NCI-H526 treated with DMSO at 0.1 percent for 48 hours (cell line): ENCODE measurements at places on chromosomes 1 and 21.

GRCh38 chr1:107532318-107532717 lies 391.5 kb downstream of the NTNG1 start:
- DNase-seq: no peak

DNA sequence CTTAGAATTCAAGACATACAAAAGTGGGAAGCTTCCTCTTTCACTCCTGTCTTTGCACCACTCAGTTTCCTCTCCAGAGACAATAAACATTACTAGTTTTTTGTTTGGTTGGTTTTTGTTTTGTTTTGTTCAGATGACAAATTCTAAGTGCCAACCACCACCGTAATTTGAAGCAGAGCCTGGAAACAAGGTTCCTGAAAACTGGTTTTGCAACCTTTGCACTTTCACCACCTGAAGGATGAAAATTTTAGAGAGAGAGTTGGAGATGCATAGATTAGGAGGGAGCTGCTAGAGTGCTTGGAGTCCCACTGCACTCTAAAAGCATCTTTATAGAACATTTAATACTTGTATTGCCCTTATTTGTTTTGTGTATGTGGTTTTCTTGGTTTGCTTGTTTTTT lies 20.2 kb upstream of the MGST3 start:
- no peak for DNase-seq

GRCh38 chr1:149937759-149938158 lies 1.1 kb upstream of the MTMR11 start:
- no peak for DNase-seq

GRCh38 chr1:44591381-44591780 lies 82.9 kb downstream of the TMEM53 start:
- no peak for DNase-seq

DNA sequence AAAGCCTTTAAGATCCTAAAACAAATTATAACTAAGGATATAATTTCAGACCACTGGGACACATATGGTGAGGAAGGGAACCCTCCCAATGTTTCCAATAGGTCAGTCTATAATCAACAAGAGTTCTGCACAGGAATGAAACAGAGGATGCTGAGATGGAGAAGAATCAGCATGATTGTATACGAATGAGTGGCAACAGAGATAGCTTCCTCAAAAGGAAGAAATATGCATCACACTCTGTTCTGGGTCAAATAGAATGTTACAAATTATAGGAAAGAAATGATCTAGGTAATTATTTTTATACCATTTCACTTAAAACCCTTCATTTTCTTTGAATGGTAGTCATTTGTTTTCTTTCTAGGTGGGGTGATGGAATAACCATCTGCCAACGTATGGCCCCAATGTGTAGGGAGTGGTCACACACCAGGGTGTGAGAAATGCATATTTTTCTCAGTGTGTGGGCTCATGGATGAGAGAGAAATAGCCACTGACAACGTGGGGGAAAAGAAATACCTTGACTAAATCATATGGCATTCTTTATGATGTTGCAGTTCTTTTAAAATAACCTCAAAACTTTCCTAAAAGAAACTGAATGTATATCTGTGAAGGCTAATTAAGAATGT lies 104.6 kb upstream of the IVNS1ABP start:
- DNase-seq: no peak

DNA sequence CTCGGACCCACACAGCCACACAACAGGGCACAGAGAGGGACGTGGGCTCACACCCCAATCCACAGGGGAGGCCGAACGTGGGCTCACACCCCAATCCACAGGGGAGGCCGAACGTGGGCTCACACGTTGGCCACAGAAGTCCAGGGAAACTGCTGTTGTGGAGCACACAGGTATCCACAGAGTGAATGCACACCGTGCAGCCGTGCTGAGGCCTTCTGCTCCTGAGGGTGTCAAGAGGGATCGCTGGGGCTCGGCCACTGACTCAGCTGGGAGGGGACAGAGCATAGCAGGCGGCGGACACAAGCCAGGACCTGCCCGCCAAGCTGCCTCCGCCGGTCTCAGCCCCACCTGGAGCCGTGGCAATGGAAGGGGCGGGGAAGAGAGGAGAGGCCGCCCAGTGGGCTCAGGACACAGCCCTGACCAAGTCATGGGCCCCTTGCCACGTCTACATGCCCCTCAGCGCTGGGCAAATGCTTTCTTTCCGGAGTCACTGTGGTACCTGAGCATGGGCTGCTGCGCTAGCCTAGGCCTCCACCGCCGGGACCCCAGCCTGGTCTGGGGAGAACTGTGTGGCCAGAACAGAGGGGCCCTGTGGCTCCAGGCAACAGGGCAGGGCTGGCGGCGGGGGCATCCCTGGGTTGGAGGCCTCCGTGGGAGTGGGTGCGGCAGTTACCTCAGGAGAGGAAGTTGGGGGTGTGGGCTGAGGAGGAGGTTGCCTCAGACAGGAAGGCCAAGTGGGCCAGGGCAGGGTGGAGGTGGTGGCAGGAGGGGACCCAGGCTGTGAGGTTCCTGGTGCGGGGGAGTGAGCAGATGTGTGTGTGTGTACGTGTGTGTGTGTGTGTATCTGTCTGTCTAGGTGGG lies 1.2 kb downstream of the SYTL1 start:
- peak; percentile 59 for DNase-seq

GRCh38 chr1:159214149-159214760 lies 9.6 kb downstream of the ACKR1 start:
- DNase-seq: peak; percentile 82

- DNase-seq: no peak
These were observed 271.8 kb downstream of the MATN1 start for GRCh38 chr1:30451532-30452125.

- peak; percentile 53 for DNase-seq
These were observed 10.9 kb downstream of the SEMA4A start for GRCh38 chr1:156164125-156164831.

GRCh38 chr1:233281711-233282581 lies 13.6 kb downstream of the PCNX2 start:
- DNase-seq: no peak

DNA sequence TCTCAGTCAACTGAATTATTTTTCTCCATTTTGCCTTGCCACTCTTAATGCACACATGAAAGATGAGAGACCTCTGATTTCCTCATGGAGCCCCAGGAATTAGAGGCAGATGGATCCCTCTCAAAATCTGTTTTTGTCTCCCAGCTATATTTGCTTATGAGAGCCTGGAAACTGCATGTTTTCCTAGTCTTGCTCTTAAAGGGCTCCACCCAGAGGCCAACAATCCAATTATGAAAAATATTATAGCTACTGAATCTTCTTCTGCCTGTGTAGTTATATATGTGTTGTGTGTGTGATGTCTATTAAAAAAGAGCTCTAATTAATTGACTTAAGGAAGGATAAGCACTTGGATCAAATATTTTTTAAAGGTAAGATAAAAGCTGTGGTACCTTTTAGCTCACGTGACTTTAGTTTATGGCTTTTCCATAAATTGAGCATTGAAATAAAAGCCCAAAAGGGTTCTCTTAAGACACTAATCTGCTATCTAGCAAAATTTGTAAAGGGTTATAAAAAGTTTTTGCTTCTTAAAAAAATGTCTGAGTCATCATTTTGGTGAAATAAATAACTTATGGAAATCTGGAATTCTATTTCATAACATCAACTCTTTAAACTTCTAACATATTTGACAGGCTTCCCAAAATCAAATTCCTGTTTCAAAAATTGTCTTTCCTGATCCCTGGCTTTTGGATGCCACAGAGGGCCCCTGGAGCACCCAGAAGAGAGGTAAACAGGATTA lies 31.2 kb upstream of the TSPEAR start:
- DNase-seq: peak; percentile 37

GRCh38 chr1:162366671-162367070 lies 10.0 kb downstream of the SPATA46 start:
- no peak for DNase-seq

GRCh38 chr1:231093156-231093922 lies 53.3 kb upstream of the FAM89A start:
- DNase-seq: no peak

DNA sequence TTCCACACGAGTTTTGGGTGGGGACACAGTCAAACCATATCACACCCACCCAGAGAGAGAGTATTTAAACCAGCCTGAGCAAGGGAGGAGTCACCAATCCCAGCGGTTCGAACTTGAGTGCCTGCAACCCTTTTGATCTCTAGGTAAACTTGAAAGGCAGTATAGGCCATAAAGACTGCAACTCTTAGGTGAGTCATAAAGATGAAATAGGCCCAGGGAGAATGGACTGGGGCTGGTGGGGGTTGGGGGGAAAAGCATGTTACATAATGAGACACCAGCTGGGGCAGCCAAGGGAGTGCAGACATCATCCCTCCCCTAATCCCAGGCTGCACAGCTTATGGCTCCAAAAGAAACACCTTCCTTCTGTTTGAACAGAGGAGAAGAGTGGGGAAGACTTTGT lies 99.8 kb upstream of the LHX8 start:
- no peak for DNase-seq

- DNase-seq: no peak
These were observed 51.5 kb downstream of the SYT2 start for GRCh38 chr1:202658769-202659168.

- no peak for DNase-seq
These were observed 60.9 kb downstream of the S100B start for GRCh38 chr21:46544003-46544402.

GRCh38 chr1:60973668-60974067 lies 108.7 kb upstream of the NFIA start:
- no peak for DNase-seq

- no peak for DNase-seq
These were observed 37.5 kb upstream of the KCTD3 start for GRCh38 chr1:215529571-215529970.

- DNase-seq: peak; percentile 43
These were observed 11.3 kb upstream of the RIPK4 start for GRCh38 chr21:41777951-41778815.

DNA sequence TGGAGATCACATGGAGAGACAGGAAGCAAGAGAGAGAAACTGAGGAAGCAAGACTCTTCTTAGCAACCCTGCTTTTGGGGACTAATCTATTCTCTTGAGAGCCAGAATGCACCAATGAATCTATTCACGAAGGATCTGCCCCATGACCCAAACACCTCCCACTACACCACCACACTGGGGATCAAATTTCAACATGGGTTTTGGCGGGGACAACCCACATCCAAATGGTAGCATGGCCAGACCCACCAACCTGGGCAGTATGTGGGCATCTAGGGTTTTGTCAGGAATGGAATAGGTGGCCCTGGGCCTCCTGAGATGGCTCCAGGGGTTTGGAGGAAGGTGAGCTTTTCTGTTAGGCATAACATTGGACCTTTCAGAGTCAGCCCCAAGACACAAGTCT lies 33.7 kb downstream of the NENF start:
- DNase-seq: no peak

GRCh38 chr1:22332424-22332717 lies 119.3 kb upstream of the ZBTB40 start:
- no peak for DNase-seq

DNA sequence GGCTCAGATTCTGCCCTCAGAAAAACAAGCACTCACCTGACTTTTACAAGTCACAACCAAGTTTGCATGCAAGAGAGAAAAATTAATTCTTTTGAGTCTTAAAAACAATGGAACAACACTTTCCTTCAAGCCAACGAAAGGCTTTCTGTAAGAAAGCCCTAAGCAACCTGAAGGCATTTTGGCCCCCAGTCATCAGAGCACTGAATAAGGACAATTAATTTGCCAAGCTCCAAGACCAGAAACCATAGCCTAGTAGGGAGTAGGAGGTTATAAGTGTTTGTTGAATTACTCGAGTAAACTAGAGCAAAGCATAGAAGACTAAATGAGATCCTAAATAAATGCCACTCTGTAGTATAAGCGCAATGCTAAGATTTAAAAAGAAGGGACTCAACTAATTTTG lies 4.7 kb downstream of the TGFBR3 start:
- no peak for DNase-seq

DNA sequence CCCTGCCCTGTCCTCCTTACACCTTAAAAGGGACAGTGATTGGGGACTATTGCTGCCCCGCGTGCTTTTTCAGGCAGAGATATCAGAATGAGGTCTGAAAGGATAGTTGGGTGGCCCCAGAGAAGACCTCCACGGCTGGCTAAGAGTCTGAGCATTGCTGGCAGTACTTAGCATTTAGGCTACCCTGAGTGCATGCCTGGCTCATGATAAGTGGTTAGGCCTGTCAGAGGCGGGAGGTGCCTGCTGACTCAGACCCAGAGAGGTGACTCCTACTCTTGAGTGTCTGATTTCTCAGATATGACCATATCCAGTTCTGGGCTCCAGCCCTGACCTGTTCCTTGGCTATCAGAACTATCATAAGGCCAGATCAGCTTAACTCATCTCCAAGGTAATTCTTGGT lies 213.7 kb downstream of the PBX1 start:
- no peak for DNase-seq

DNA sequence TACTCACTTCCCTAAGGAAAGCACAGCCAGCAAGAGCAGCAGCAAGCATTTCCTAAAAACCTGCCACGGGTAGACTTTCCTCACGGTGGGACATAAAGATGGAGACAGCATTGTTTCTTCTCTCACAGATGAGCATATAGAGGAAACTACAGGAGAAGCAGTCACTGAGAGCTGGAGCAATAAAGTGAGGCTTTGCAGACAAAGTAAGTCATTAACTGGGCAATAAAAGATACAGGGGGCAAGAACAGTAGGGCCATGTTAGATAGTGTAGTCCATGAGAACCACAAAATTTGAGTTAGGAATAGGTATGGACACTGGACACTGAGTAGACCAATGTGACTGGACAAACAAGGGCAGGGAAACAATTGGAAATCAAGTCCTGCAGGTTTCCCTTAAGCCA lies 240.1 kb upstream of the NFIA start:
- no peak for DNase-seq

DNA sequence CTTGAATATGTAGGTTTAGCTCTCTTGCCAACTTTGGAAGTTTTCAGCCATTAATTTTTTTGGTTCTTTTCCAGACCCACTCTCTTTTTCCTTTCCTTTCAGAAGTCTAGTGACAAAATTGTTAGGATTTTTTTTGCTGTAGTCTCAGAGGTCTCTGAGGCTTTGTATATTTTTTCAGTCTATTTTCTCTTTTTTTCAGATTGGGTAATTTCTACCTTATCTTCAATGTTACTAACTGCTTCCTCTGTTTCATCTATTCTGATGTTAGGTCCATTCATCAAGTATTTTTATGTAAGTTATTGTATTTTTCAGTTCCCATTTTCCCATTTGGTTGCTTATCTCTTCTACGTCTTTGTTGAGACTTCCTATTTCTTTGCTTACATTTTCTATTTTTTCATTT lies 15.7 kb downstream of the RGS2 start:
- DNase-seq: no peak

DNA sequence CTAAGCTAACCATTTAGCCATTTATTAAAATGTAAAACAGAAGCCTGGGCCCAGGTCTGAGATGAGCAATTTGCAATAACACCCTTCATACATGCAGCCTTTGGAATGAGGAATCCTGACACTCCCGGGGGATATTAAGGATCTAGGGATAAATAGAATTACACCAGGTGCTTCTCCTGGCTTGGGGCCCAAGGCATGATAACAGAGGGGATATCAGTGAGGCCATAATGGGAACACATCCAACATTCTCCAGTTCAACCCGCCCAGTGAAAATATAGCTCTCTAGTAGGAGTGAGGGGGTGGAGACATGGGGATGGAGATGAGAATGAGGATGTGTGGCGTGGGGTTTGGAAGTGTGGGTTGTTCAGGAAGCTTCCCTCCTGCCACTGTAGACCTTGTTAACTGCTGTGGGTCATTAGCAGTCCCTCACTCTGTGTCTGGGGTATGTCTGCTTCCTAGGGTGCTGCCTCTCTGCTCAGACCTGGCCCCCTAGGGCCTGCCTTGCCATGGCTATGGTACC lies 57.9 kb upstream of the KANK4 start:
- DNase-seq: no peak

- no peak for DNase-seq
These were observed 24.8 kb upstream of the CLDN8 start for GRCh38 chr21:30240661-30241060.

- no peak for DNase-seq
These were observed 102.0 kb downstream of the BEND5 start for GRCh38 chr1:48674641-48675040.
